Hematopoietic multipotent progenitor cell treated with erythropoietin and hydrocortisone succinate and interleukin-3 and kit ligand, for 17 days (in vitro differentiated cells): ENCODE measurements at places on chromosomes 2 and 18.

- no peak for DNase-seq
Measured at GRCh38 chr2:66001538-66001937, 433.4 kb upstream of the MEIS1 start.

GRCh38 chr2:146579147-146579930 lies 1265.5 kb upstream of the ACVR2A start:
- DNase-seq = no peak

DNA sequence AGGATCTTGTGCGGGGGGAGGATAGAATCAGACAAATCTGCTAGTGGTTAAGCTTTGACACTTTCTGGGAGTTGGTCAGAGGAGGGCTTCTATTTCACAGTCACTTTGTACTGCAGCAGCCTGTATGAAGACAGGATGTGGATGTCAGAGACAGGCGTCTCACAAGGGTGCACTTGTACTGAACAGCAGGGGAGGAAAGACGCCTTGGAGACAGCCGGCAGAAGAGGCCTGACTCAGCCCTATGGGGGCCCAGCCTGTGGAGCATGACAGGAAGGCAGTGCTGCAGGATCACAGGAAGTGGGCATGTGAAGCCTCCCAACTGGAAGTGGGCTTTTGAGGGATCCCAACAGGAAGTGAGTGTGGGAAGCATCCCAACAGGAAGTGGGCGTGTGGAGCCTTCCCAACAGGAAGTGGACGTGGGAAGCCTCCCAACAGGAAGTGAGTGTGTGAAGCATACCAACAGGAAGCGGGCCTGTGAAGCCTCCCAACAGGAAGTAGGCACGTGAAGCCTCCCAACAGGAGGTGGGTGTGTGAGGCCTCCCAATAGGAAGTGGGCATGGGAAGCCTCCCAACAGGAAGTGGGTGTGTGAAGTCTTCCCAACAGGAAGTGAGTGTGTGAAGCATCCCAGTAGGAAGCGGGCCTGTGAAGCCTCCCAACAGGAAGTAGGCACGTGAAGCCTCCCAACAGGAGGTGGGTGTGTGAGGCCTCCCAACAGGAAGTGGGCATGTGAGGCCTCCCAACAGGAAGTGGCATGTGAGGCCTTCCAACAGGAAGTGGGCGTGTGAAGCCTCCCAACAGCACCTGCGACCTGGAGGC lies 212.3 kb downstream of the SNTG2 start:
- no peak for DNase-seq

DNA sequence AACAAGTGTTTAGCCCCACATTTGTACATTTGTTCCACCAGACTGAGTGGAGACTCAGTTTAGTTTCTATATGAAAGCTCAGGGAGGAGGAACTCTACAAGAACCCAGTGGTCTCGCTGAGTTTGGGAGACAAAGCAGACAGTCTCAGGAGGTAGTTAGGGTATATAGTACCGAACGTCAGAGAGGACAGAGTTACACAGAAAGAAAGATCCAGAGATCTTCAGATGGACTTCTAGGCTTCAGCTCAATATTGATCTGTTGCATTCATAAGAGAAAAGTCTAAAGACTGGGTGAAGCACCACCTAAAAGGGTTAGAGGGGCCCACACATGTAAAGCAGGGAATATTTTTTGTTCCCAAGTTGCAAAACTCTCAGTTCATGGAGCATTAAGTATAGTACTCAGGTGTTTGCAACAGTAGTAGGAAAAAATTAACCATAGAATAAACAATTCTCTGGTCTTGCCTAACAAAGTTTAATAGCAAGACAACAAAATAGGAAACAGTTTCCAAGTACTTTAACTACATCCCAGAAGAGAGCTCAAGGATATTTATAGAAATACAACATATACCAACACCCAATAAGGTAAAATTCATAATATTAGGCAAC lies 4.2 kb downstream of the TFPI start:
- peak; percentile 24 for DNase-seq

GRCh38 chr2:195319112-195319460 lies 337.9 kb upstream of the SLC39A10 start:
- DNase-seq = no peak

DNA sequence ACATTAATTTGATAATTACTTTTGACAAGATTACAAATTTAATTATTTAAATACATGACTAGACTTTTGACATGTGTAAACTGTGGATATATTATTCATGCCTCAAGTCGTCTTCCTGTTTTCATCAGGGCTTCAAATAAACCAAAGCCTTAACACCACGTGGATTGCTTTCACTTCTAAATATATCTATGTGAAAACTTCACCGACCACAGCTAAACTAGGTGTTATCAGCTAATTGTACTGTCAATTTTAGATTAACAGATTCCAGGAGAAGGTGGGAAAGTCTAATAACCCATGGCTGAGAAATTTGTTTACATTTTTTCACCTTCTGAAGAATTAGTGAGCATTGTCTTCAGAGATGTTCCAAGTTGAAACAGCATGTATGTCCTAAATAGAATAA lies 494.7 kb upstream of the FAM98A start:
- DNase-seq = no peak

DNA sequence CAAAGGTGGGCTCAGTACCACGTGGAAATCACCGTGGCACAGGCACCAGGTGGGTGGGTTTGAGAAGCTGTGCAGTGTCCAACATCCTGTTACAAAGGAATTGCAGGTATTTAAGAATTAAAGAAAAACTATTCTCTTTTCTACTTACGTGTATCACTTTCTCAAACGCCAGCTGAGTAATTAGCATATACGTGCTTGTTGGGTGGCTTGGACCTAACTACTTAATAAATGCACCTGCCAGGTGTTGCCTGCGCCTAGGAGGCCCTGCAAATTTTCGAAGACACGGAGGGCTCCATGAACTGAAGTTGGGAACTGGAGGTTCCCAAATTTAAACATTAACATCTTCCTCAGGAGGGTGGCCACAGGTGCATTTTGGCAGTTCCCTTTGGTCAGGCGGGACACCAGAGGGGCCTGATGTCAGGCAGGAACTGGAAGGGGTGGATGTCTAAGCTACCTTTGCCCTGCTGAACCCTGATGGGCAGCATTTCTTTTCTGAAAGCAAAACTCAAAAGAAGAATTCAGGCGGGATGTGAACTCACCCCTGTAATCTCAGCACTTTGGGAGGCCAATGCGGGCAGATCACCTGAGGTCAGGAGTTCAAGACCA lies 84.8 kb downstream of the HS6ST1 start:
- no peak for DNase-seq

- DNase-seq = no peak
Measured at GRCh38 chr2:3257826-3258225, 119.8 kb downstream of the EIPR1 start.

GRCh38 chr2:101096619-101097142 lies 54.5 kb downstream of the TBC1D8 start:
- DNase-seq = no peak

DNA sequence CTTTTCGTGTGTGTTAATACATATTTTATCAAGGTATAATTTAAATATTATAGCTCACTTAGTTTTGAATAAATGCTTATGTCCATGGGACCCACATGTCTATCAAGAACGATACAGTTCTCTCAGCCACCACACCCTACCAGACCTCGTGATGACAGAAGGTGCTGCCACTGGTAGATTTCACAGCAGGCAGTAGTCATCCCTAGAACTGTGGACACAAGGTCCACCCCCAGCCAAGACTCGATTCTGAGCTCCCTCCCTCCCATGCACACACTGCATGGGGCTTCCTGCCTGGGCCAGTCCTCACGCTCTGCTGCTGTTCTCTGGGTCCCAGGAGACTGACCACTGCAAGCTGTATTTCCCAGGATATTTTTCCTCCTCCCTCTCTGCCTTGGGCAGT lies 26.5 kb upstream of the CREB1 start:
- peak; percentile 50 for DNase-seq

DNA sequence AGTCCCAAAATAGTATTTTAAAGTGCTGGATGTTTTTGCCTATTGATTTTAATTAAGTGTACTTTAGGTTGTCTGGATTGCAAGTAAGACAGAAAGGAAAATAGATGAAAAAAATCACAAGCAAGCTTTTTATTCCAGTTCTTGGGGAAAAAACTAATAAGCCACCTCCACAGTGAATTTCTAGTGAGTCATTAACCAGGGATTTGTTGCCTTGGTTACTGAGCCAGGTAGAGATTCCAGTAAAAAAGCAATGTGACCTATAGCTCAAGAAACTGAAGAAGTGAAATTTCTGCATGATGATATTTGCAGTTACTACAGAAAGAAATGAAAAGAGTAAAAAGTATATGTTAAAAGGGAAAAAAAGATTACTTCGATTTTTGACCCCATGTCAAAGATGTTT lies 160.6 kb downstream of the METTL4 start:
- DNase-seq = no peak

DNA sequence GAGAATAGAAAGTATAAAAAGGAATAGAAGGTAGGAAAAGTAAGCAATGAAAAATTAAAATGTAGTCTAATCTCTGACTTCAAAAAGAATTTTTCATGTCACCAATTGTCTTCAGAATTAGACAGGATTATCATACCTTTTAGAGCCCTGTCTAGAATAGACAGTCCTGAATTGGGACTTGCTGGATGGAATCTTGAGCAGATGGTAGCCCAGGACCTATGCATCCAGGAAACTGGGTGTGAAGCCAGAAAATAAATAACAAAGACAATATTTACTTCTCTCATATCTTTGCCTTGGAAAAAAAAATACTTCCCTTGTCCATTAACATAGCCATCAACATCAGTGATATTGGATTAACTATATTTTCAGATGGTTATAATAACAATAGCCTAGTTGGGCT lies 97.8 kb upstream of the UNC80 start:
- DNase-seq = no peak

DNA sequence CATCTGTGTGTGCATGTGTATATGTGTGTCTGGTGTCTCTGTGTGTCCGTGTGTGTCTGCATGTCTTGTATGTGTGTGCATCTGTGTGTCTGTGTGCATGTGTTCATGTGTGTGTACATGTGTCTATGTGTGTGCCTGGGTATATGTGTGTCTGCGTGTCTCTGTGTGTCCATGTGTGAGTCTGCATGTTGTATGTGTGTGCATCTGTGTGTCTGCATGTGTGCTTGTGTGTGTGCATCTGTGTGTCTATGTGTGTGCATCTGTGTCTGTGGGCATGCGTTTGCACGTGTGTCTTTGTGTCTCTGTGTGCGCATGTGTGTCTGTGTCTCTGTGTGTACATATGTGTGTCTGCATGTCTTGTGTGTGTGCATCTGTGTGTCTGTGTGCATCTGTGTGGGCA lies 207.7 kb downstream of the TNS1 start:
- no peak for DNase-seq
